ENCODE measurements at places on chromosomes 7 and 10.

- DNase-seq, result no peak
Measured at GRCh38 chr7:152177681-152178404, 152.4 kb downstream of the GALNT11 start.

- no peak for DNase-seq
Measured at GRCh38 chr7:29122081-29122480, 24.3 kb downstream of the CPVL start.

DNA sequence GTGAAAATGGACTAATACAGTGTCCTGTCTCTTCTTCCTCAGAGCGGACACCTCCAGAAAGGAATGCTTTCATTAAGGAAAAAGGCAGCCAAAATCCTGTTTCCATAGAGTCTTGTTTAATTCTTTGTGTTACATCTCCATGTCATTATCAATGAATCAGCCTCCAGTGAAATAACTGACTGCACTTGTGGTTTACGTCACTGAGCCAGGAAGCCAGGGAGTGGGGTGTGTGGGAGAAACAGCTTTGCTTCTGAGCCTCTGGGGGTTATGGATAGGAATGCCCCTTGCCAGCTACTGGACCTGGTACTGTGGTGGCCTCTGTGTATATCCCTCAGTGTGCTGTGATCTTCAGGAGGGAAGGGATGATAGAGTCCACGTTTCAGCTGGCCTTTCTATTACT, 416.8 kb downstream of the GALNT17 start:
- no peak for DNase-seq

DNA sequence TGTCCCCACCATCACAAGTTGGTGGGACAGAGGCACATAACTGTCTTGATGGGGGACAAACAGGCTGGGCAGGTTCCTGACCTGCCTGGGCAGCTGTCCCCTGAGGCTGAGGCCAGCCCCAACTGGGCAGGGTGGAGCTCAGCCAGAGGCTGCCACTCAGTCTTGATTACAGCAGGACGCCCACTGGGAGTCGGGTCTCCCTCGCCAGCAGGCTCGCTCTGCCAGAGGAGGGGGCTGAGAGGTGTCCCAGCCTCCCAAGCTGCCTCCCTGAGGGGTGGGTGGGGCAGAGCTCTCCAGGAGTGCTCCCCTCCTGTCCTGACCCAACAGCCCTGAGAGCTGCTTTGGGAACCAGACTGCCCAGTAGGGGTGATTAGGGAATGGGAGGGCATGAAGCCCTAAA, 1.8 kb upstream of the CAMK2G start:
- no peak for DNase-seq

DNA sequence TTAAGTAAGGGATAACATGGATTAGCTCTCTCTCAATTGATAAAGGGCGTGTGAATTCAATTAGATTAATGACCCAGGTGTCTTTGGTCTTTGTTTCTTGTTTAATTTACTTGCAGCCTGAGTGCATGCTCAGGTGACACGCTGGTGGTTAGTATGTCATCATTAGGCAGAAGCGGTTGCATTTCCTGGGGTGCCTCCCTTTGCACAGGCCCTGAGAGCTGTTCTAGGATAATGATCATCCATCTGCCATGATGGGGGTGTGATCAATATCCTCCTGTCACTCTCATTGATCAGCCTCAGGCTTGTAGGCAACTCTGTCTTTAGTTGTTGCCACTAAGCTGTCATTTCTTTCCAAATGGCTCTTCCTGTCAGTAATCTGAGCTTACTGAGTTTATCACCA, 99.6 kb upstream of the NPS start:
- DNase-seq, result no peak

GRCh38 chr10:77552252-77552651, 85.4 kb downstream of the KCNMA1 start:
- no peak for DNase-seq

DNA sequence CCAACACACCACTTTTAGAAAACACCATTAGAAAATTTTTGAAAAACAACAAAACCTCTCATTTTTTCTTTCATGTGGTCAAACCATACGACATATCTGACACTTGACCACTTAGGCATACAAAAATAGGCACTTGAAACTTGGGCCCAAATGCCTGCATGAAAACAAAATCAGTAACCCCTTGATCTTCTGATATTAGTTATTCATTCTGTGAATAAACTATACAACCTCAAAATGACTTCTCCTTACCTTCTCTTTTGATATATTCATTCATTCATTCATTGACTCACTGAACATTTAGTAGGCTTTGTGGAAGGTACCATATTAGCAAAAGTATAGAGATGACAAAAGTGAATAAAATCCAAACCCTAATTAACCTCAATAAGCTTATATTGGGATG, 26.4 kb downstream of the ITGB1 start:
- DNase-seq, result no peak

All from breast epithelium (tissue), 4 donors.